ENCODE measurements at places on chromosomes 2 and 18.

GRCh38 chr2:226136739-226137138, 662.9 kb downstream of the IRS1 start:
- DNase-seq = no peak

DNA sequence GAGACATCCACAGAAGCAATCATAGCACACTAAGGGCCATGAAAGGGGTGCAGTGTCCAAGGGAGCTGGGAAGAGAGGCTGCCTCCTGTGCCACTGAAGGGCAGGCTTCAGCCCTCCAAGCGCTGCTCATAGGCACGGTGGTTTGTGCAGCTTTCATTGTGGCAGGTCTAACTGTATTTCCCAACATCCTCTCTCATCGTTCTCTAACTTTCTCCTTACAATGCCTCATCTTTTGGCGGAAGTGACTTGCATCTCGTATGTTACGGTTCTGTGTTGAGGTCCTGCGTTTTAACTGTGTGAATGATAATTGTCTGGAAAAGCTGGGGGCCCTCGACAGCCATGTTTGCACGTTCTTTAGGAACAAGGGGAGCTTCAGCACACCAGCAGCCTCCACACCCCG, 213.9 kb downstream of the GBX2 start:
- no peak for DNase-seq

- DNase-seq = no peak
Measured at GRCh38 chr2:7744827-7745226, 827.6 kb downstream of the RNF144A start.

DNA sequence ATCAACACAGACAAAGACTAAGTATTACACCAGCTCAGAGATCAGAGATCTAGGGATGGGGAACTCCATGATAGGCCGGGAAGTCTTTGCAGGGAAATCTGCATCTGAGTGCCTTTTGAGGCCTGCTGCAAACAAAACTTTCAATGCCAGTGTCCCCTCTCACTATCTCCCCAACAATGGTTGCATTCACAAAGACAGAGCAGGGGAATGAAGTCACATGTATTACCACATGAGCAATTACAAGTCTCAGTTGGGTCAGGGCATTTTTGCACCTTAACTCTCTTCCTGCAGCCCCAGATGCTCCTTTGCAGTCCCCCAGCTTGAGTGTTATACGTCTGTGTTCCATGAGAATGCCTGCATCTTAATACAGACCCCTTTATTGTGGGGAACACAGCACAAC, 1.8 kb upstream of the RNF144A start:
- DNase-seq = no peak

- no peak for DNase-seq
Measured at GRCh38 chr2:231050018-231050901, 6.4 kb upstream of the PSMD1 start.

DNA sequence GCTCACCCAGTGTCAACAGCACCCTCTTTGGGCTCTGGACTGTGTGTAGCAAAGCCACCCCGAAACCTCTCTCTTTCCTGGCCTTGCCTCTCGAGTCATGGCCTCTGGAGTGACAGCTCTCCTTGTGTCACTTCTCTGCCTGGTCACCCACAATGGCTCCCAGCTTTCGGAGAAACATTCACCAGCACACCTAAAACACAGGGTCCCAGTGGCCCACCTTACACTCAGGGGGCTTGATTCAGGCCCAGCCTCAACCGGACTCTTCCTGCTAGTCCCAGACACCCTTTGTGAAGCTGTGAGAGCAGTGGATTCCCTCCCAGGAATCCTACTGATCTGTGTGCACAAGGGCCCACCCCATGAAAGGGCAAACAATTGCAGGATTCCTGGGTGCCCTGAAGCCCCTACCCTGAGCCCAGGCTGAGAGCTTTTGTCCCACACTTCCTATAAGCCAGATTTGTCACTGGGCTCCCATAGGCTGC, 137.2 kb upstream of the HAAO start:
- no peak for DNase-seq

DNA sequence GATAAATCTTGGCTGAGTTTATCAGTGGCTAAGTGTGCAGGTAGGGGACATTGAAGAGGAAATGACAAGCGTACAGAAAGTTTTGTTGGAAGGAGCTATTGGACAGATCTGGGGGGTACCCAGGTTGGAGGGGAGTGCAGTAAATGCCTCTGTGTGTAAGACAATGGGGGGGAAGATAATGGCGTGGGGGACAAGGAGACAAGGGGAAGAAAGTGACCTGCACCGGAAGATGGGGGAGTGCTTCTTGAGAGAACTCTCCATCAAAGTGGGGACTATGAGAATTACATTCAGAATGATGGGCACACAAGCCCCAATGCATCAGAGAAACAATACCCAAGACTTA, 190.0 kb downstream of the ALPK2 start:
- DNase-seq = no peak

GRCh38 chr2:232593982-232594381, 39.4 kb upstream of the EFHD1 start:
- DNase-seq = no peak

DNA sequence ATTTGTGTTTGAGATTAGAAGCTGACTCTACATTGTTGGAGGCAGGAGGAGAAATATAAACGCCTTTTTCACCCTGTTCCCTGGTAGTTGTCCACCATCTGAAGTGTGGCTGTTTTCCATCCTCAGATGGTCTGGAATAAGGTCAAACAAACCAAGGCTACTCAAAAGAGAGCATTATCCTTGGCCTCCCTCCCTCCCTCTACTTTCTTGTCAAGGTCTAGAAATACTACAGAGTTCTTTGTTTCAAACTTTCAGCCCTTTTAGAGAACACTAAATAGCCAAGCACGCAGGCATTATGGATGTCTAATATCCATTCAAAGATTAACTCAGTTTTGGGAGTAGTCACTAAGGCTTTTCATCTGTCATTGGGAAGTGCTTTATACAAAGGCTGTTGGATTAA, 215.8 kb upstream of the ITGA4 start:
- DNase-seq = no peak

GRCh38 chr2:44573996-44574395, 212.2 kb downstream of the CAMKMT start:
- no peak for DNase-seq

DNA sequence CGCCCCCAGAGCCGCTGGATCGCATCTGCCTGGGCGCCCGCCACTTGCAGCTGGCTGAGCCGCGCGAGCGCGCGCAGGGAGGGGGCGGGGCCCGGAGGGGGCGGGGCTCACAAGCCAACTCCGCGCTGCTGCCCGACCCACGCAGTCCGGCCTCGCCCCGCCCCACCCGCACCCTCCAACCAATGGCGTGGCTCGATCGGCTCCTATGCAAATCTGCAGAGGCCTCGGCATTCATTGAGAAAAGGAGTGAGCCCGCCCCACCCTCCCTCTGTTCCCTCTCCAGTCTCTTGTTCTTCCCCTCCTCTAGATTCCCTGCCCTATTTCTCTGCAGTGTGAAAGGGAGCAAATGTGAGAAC, at the start of gene ALK:
Gene ALK, minus strand, starts transcription at position 27 of the 356 bp plus-strand sequence. CDS start 927 bp downstream, outside the sequence.
- no peak for DNase-seq

GRCh38 chr2:176637486-176638166, 368.4 kb downstream of the MTX2 start:
- no peak for DNase-seq

GRCh38 chr2:127911737-127912136, 26.0 kb upstream of the AMMECR1L start:
- DNase-seq = no peak

GRCh38 chr18:35019933-35020332, 21.3 kb upstream of the MAPRE2 start:
- DNase-seq = no peak

DNA sequence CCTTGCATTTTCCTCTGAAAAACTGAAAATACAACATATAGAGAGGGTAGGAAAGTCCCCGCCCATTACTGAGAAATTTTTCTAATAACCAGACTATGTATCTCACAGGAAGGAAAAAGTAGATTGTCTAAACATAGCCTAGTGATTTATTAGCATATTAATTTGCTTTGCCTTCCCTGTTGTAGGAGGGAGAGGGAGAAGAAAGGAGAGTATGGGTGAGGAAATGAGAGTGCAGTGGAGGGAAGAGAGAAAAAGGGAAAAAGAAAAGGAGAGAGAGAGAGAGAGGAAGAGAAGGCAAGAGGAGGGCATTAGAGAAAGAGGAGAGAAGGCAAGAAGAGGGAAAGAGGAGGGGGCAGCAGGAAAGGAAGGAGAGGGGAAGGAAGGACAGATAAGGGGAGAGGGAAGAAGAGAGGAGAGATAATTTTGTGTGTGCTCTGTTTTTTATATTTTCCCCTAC, 3.6 kb upstream of the KYNU start:
- no peak for DNase-seq

DNA sequence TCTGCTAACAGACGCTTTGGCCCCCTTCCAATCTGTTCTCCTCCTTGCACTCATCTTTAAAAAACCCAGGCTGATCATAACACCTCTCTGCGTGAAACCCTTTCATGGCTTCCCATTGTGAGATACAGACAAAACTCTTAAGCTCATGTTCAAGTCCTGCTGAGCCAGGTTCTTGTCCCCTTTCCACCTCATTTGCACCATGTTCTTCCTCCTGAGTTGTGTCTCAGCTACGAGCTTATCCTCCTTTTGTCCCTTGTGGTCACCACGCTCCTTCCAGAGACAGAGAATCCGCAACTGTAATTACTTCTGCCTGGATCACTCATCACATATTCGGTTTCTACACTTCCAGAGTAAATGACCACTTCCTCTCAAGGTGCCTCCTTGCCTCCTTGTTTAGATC, 238.8 kb downstream of the ACTR3 start:
- DNase-seq = no peak

GRCh38 chr18:48136051-48136826, 205.8 kb upstream of the SMAD2 start:
- no peak for DNase-seq

DNA sequence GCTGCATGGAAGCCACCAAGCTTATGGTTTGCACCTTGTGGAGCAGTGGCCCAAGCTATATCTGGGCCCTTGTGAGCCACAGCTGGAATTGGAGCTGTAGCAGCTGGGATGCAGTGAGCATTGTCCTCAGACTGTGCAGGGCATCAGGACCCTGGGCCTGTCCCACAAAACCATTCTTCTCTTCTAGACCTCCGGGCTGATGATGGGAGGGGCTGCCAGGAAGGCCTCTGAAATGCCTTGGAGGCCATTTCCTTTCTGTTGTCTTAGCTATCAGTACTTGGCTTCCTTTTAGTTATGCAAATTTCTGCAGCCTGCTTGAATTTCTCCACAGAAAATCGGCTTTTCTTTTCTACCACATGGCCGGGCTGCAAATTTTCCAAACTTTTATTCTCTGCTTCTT, 46.4 kb upstream of the CSRNP3 start:
- no peak for DNase-seq

DNA sequence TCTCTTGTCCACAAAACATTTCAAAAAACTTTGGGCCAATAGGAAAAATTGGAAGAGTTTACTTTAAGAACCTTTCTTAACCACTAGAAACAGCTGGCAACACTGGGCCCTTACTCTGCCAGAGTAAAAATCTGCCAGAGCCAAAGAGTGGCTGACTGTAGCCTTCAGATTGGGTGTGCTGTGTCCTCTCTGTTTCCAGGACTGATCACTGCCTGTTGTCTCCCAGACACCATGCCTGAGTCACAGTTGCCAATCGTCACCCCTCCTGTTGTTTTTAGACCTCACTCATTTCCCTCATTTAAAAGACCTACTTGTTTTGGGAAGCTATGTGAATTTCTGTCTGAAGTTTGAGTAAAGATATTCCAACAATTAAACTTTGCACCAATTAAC, 159.1 kb downstream of the PPP1R1C start:
- no peak for DNase-seq

GRCh38 chr2:56522605-56523089, 338.9 kb downstream of the CCDC85A start:
- no peak for DNase-seq

GRCh38 chr2:7724336-7724735, 807.1 kb downstream of the RNF144A start:
- DNase-seq = no peak

- DNase-seq = no peak
Measured at GRCh38 chr18:80154293-80154692, 45.2 kb downstream of the ADNP2 start.

DNA sequence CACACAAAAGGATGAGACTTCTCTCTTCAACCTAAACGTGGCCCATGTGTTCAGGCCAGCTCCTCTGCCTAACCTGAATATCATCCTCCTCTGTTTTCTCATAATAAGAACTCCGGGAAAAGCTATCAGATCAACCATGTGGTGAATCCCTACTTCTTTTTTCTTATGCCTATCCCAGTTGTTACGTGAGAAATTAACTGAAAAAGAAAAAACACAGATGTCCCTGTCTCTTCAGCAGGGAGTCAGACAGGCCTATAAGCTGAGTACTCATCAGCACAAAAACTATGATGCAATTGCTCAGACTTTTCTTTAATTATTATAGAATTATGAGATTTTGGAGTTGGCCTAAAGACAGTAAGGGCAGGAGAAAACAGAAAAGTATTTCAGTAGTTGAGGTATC, 613.0 kb upstream of the FSHR start:
- DNase-seq = no peak

DNA sequence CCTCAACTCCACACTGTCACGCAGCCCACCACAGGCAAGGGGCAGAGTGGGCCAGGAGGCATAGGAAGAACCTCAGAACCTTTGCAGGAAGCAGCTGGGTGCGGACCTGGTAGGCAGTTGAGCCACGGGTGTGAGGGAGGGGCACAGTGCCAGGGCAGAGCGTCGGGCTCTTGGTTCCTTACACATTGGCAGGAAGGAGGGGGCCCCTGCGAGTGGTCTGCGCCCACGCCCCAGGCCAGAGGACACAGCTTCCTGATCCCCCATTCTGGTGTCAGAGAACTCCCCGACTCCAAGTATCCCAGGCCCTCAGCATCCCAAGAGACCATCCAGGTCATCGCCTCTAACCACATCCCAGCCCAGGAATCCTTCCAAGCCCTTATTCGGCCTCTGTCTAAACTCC, 61.5 kb downstream of the TNS1 start:
- DNase-seq = no peak

DNA sequence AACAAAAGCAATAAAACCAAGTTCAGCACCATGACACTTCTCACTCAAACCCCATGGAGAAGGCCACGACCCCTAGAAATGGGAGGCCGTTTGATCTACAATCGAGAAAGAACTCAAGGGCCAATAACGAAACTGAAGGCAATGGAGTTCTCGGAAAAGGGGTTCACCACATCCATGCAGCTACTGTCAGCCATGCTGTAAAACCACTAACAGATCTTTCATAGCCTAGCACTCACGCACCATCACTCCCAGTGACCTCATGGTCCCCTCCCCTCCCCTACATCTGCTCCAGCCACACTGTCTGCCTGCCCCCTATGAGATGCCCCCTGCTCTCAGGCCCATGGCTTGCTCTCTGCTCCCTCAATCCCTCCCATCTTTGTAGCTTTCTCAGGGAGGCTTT, 135.3 kb downstream of the TMEM163 start:
- DNase-seq = no peak

- DNase-seq = no peak
Measured at GRCh38 chr2:219059725-219060682, 717 bp downstream of the IHH start.

DNA sequence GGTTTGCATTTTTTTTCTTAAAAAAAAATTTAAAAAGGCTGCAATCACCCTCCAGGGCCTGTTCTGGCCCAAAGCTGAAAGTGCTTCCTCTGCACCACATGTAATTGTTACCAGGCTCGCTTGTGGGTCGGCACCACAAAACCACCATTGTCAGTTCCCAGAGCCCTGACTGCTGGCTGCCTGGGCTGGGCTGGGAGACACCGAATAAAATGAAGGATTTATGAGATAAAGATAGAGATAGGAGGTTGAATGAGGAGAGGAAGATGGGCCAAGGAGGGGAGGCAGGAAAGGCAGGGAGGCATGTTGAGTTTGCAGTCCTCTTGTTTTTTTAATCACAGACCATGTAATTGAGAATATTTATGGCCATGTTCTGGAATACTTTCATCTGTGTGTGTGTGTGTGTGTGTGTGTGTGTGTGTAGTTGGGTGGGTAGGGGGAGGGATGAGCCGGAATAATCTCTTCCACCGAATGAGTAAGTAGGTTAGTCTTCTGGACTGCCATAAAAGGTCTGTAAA, 14.7 kb downstream of the NRP2 start:
- DNase-seq = no peak

Data from activated naive CD4-positive, alpha-beta T cell (primary cell).